ENCODE measurements at places on chromosomes 2 and 18.

GRCh38 chr2:170207901-170208300, 30.0 kb downstream of the MYO3B start:
- DNase-seq: no peak

DNA sequence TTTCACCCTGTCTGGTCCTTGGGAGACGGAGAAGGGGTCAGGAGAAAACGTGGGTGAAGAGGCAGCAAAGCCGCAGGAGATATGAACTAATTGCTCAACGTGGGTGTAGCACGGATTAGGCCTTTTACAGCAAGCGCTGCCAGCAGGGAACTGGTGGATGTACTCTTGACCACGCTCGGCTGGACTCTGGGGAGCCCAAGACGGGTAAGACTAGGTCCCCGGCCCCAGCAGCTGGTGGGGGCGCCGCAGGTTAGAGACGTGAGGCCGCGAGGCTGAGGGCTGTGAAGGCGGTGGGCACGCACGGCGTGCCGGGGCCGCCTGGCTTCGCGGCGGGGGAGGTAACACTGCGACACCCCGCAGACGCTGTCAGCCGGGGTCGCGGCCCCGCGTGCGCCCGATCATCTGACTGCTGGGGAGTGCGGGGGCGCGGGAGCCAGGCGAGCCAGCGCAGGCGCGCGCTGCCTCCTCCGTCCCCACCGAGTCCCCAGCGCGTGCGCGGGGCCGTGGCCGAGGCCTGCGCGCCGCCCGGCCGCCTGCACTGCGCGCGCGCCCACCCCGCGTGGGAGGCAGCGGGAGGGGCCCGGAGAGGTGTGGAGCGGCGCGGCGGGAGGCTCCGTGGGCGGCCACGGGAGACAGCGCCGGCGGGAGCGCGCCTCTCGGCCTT, at the start of gene CLIP4:
TSS of gene CLIP4 (plus strand) at position 470 of the 664 bp plus-strand sequence. CDS start 5,974 bp downstream, outside the sequence.
- DNase-seq: peak; percentile 77

GRCh38 chr18:58254873-58255511, 211.0 kb downstream of the NEDD4L start:
- DNase-seq: no peak

DNA sequence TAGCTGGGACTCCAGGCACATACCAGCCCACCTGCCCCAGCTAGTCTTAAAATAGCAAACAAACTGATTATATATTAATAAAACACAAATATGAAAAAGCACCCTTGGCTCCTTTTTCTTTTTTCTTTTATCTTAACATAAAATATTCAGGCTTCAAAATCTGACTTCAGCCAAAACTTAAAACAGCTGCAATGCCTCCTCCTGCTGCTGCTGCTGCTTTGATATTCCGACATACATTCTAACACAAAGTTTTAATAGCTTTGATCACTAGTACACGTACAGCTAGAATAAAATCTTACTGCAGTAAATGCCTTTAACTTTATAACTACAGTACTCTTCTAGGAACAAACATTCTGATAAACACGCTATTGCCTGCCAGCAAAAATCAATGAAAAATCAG, 71.4 kb upstream of the RNU4ATAC start:
- no peak for DNase-seq

GRCh38 chr2:177543007-177543760, 150.6 kb downstream of the AGPS start:
- no peak for DNase-seq

DNA sequence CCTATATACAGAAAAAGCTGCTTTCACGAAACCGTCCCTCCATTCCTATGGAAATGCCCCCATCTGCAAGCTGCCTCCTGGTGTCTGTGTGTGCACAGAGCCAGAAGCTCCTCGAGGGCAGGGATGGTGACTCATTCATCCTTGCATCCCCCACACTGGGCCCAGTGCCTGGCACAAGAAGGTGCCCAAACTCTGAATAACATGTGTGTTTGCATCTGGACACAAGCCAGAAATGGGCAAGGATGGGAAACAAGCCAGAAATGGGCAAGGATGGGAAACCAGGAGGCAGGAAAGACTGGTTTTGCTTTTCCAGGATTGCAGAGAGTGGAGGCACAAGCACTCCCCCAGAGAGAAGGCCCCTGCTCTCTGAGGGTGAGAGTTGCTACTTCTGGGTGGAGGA, 313.9 kb downstream of the CELF4 start:
- DNase-seq: no peak

GRCh38 chr2:212970132-212970531, 181.3 kb downstream of the IKZF2 start:
- DNase-seq: no peak
